ENCODE measurements at places on chromosomes 1 and 21.

- DNase-seq = no peak
These were observed 23.3 kb upstream of the CD55 start for GRCh38 chr1:207298186-207298585.

- DNase-seq = no peak
These were observed 16.3 kb downstream of the C1orf115 start for GRCh38 chr1:220706480-220706879.

DNA sequence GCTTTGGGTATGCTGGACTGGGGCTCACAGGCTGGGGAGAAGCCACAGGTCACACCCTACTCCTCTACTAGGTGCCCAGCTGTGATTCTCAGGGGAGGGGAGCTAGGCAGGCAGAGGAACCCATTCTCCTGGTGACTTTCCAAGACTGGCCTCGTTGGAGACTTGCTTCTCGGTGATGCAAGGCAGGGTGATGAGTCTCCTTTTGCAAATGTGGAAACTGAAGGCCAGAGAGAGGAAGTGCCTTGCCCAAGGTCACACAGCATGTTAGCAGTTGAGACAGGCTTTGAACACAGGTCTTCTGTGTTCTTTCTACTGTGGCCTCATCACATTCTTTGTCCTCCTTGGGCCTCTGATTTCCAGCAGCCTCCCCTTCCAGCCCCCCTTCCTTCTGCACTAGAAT, 20.5 kb upstream of the C1QA start:
- no peak for DNase-seq

DNA sequence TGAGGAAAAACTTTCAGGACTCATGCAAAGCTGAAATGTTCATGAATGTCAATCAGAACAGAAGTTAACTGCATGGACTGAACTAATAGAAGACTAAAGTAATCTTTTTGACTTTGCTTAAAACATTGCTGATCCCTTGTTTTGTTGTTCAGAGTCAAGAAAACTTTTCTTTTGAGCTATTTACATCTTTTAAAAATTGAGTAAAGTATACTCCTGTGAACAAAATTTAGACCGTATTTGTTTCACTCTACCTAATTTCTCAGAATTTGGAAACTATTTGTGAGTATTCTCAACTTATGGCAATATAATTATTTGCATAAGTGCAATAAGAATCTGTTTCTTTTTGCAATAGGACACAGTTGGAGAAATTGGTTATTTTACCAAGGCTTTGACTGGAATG, 41.1 kb downstream of the INPP5B start:
- no peak for DNase-seq

DNA sequence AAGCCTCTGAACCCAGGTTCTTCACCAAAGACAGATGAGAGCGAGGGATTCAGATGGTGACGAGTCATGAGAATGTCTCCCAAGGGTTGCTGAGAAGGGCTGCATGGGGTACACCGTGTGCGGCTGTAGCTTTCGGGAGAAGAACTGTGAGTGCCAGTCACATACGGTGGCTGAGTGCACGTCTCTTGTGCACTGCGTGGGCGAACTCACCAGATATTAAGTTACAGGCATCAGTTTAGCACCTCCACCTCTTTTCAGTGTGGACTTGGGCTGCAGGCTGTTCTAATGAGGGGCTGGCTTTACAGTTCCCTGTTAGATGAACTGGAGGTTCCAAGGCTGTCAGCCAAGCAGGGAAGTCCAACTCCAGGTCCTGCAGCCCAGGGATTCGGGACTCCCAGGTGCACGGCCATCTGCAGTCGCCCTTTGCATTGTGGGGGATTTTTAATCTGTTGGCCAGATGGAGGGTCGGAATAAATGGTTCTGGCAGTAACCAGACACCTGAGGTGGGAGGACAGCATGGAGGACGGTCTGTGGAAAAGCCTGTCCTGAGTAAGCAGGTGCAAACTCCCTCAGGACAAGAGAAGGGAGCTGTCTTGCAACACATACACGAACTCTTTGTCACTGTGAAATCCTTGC, 26.5 kb upstream of the AVPR1B start:
- no peak for DNase-seq
